ENCODE measurements at places on chromosomes 11 and 22. TPM values are rescaled to one million over a fixed set of nuclear protein-coding genes. Genes with fewer than 3 reads are reported as not detected.

GRCh38 chr22:25123677-25124076 is 76.0 kb upstream of the CRYBB3 start:
- no peak for DNase-seq

DNA sequence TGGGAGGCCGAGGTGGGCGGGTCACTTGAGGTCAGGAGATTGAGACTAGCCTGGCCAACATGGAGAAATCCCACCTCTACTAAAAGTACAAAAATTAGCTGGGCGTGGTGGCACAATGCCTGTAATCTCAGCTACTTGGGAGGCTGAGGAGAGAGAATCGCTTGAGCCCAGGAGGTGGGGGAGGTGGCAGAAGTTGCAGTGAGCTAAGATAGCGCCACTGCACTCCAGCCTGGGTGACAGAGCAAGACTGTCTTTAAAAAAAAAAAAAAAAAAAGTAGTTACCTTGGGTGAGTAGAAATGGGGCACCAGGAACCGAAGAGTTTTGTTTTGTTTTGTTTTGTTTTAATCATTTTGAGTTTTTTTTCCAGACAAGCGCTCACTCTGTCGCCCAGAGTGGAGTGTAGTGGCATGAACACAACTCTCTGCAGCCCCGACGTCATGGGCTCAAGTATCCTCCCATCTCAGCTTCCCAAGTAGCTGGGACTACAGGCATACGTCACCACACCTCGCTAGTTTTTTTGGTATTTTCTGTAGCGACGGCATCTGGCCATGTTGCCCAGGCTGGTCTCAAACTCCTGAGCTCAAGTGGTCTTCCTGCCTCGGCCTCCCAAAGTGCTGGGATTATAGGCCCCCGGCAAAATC is 15.8 kb downstream of the THAP12 start:
- DNase-seq, result no peak

GRCh38 chr11:110894224-110894623 is 182.0 kb upstream of the ARHGAP20 start:
- DNase-seq, result no peak

GRCh38 chr11:71490044-71490730 is 36.9 kb upstream of the KRTAP5-7 start:
- no peak for DNase-seq

DNA sequence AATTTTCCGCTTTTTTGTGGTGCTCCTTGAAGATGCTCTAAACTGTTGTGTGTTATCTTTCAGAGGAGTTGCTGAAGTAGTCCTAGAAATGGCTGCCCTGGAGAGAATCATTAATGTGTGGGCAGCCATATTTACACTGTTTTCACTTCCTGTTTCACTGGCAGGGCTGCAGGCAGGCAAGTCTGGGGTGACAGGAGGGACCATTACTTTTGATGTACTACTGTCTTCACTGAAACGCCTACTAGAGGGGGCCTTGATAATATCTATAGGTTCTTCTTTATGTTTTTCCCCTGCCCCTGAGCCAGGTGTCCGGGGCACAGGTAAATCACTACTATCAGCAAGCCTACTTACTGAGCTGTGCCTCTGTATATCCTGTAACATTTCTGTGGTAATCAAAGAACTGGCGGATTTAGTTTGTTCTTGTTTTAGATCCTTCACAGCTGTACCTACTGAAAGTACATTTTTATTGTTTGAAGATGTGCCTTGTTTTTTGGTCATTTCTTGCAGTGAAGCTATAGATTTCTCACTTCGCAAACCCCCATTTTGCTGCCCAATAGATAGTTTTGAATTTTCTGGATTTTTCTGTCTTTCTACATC is 39.7 kb downstream of the ACAT1 start:
- no peak for DNase-seq

DNA sequence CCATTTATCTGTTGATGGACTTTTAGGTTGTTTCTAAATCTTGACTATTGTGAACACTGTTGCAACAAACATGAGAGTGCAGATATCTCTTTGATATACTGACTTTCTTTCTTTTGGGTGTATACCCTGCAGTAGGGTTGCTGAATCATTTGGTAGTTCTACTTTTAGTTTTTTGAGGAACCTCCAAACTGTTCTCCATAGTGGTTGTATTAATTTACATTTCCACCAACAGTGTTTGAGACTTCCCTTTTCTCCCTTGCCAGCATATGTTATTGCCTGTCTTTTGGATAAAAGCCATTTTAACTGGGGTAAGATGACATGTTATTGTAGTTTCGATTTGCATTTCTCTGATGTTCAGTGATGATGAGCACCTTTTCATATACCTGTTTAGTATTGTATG is 330.0 kb downstream of the DDX10 start:
- DNase-seq, result no peak

The NCF4 gene
- not detected for polyA plus RNA-seq

The SHANK2 gene
- polyA plus RNA-seq, result 0.41 TPM

The SIAE gene
- 26.6 TPM for polyA plus RNA-seq

DNA sequence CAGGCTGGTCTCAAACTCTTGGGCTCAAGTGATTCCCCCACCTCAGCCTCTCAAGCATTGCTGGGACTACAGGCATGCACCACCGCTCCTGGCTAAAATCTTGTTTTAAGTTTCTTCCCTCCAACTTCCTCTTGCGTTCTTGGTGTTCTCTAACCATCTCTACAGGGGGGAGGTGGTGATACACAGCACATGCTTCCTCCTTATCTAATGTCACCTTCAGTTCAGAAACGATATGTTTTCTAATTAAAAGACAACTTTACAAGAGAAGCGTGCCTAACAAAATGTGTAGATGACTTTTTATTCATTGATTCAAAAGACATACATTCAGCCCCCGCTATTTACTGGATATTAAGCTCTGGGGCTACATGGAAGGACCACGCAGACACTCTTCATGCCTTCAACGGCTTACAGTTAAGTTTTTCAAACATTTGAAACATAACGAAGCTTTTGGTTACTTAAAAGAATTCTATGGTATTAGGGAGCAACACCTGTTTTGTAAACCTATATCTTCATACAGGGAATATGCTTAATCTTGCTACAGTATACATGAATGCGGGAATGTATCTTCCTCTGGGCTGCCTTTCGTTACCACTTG is 933 bp upstream of the DLAT start:
- DNase-seq, result no peak

GRCh38 chr22:48244388-48245195 is 1482.1 kb downstream of the TBC1D22A start:
- DNase-seq, result no peak

DNA sequence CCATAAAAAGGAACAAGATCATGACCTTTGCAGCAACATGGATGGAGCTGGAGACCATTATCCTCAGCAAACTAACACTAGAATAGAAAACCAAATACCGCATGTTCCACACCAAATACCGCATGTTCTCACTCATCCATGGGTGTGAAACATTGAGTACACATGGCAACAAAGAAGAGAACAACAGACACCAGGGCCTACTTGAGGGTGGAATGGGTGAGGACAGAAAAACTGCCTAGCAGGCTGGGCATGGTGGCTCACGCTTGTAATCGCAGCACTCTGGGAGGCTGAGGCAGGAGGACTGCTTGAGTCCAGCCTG is 12.3 kb downstream of the EHD1 start:
- no peak for DNase-seq

- no peak for DNase-seq
Measured at GRCh38 chr11:64000026-64000739, 13.9 kb downstream of the OTUB1 start.

DNA sequence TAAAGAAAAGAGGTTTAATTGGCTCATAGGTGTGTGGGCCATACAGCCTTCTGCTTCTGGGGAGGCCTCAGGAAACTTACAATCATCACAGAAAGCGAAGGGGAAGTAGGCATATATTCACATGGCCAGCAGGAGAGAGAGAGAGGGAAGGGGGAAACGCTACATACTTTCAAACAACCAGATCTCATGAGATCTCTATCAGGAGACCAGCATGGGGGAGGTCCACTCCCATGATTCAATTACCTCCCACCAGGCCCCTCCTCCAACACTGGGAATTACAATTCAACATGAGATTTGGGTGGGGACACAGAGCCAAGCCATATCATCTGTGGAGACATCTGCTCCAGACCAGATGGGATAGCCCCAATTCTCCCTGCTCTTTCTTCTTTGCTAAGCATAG is 866.0 kb downstream of the BRD1 start:
- no peak for DNase-seq

DNA sequence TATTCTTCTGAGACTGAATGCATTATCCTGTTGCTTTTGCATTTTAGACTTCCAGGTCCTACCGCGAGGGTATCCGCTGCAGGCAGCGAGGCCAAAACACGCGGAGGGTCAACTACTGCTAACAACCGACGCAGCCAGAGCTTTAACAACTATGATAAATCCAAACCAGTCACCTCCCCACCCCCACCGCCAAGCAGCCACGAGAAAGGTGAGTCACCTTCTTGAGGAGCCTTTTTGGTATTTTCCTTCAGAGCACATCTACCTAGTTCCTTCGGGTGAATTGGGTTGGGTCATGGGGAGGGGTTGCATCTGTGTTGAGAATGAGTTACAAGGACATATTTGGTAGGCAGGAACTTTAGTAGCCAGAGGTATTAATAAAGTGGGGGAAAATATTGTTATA is 179.8 kb downstream of the NAV2 start:
- DNase-seq, result no peak

DNA sequence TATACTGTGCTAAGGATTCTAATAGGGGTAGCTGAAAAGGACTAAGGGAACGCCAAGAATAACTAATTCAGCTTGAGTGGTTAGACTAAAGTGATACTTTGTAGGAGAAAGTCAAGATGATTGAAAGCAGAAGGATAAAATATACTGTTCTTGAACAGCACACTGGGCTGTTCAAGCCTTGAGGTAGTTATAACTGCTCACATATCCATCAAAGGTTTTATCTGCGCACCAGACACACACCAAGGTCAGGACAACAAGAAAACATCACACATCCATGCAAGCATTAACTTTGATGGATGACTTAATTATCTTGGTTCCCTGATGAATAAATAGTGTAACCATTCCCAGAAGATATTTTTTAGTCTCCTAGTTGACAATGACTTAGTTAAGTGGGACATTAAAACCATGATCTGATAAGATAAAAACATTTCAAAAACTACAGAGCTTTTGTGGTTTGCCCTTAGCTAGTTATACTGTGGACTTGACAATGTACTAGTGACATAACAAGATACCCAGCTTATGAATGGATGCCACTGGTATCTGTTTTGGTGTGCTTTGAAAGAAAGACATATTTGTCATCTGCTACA is 728.9 kb downstream of the JRKL start:
- DNase-seq, result no peak

- DNase-seq, result no peak
Measured at GRCh38 chr11:72525466-72525865, 91.1 kb upstream of the CLPB start.

GRCh38 chr11:34830035-34830434 is 86.1 kb downstream of the APIP start:
- DNase-seq, result no peak

The OR10W1 gene
- not detected for polyA plus RNA-seq

- DNase-seq, result no peak
Measured at GRCh38 chr11:130826572-130826971, 89.7 kb downstream of the SNX19 start.

GRCh38 chr22:44491269-44492035 is 6.6 kb downstream of the RTL6 start:
- DNase-seq, result no peak

DNA sequence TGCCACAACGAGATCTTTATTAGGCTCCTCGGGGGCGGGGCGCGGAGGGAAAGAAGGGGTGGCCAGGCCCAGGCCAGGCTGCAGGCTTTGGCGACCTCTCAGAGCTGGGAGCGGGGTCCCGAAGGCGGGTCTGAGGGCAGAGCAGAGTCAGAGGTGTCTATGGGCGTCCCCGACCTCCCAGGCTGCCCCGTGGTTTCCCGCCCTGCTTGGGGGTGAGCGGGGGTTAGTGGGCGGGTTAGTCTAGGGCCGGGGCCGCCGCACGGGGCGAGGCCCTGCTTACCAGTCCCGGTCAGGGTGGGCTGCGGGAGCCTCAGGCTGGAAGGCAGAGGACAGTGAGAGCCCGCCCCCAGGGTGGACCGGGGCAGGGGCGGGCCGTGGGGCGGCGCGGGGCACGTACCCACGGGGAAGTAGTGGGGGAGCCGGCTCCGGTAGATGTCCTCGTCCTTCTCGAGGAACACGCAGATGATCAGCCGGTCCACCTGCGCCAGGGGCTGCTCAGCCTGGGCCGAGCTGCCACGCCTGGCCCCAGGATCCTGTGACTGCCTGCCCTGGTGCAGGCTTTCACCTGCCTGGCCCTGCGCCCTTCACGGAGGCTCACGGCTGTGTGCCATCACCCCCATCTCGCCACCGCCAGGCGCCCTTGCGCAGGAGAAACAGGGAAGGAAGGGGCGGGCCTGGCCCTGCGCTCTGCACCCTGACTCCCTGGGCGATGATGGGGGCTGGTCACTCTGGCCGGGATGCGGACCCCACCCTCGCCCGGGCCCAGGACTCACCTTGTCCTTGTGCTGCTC is 12.5 kb downstream of the OTUB1 start:
- no peak for DNase-seq

The CCDC34 gene
- polyA plus RNA-seq, result 3.1 TPM

DNA sequence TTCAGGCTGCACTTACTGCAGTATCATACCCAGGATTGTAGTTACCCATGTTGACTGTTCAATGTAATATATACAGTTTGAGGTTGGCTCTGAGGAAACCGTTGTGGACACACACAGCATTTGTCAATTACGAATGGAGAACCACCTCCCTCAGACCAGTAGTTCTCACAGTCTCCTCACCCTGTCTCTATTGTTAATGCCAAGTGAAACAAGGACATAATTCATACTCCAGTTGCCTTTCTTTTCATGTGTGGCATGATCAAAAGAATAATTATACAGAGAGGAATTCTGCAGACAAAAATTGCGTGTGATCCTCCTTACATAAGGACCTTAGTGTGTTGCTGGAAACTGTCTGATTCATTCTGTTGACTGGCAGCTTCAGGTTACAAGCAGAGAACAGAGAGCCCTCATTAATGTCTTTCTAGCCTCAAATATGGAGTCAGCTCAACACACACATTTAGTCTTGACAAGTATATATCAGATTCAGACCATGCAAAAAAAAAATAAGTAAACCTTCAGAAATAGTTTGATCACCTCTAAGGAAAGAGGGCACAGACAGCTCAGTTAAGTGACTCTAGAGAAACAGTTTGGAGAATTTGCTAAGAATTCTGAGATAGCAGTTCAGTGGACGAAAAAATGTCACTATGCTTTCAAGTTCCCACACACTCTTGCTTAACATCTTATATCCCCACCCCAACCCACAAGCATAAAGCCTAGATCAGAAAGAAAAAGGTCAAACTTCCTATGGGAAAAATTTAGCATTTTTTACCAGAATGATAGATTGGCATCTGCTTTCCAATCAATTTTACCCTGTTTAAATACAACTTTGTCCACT is 96.1 kb downstream of the MAML2 start:
- no peak for DNase-seq

The GAL3ST3 gene
- polyA plus RNA-seq, result not detected

The C11orf91 gene
- polyA plus RNA-seq, result 0.10 TPM

Data from keratinocyte (primary cell).